ENCODE measurements at places on chromosomes 5 and 9. TPM values are rescaled to one million over a fixed set of nuclear protein-coding genes. Genes with fewer than 3 reads are reported as not detected.

The ENHO gene
- total RNA-seq, result 0.95 TPM

The ITK gene
- not detected for total RNA-seq

The CCL21 gene
- not detected for total RNA-seq

The LRRC19 gene
- 0.29 TPM for total RNA-seq

The PAPPA gene
- 11.0 TPM for total RNA-seq

The RNF208 gene
- total RNA-seq, result 12.1 TPM

The HTR4 gene
- total RNA-seq, result 0.29 TPM

The IPPK gene
- total RNA-seq, result 11.6 TPM

The ANKRD18A gene
- 4.3 TPM for total RNA-seq

The UAP1L1 gene
- 5.4 TPM for total RNA-seq

The SLC6A3 gene
- total RNA-seq, result 0.19 TPM

The SLC6A7 gene
- total RNA-seq, result 0.38 TPM

The PGM5 gene
- 5.8 TPM for total RNA-seq

The SPATA31A6 gene
- not detected for total RNA-seq

The TXNDC8 gene
- total RNA-seq, result not detected

The ELOVL7 gene
- total RNA-seq, result 24.3 TPM

The OR5C1 gene
- total RNA-seq, result not detected

The GALNT12 gene
- total RNA-seq, result 25.8 TPM

The PCA3 gene
- total RNA-seq, result 0.33 TPM

The FCN1 gene
- not detected for total RNA-seq

The MYO10 gene
- total RNA-seq, result 33.6 TPM

The KIF4B gene
- 0.14 TPM for total RNA-seq

The PAEP gene
- total RNA-seq, result not detected

The DNAJC18 gene
- total RNA-seq, result 9.4 TPM

The NXNL2 gene
- total RNA-seq, result 1.8 TPM

The MSX2 gene
- total RNA-seq, result 69.7 TPM

The TPRN gene
- 24.1 TPM for total RNA-seq

The IL31RA gene
- total RNA-seq, result not detected

The ZDHHC11B gene
- 2.2 TPM for total RNA-seq

The IL33 gene
- total RNA-seq, result 13.3 TPM

The JAKMIP2 gene
- total RNA-seq, result 13.8 TPM

All from type B pancreatic cell (in vitro differentiated cells).